T-helper 22 cell (primary cell): ENCODE measurements at places on chromosomes 12 and 14.

- DNase-seq, result no peak
Measured at GRCh38 chr12:108559007-108559655, 1.8 kb downstream of the SART3 start.

GRCh38 chr12:90010089-90010488 is 301.5 kb upstream of the ATP2B1 start:
- DNase-seq, result no peak

- DNase-seq, result no peak
Measured at GRCh38 chr14:32171469-32171868, 30.4 kb upstream of the RNU6-7 start.

DNA sequence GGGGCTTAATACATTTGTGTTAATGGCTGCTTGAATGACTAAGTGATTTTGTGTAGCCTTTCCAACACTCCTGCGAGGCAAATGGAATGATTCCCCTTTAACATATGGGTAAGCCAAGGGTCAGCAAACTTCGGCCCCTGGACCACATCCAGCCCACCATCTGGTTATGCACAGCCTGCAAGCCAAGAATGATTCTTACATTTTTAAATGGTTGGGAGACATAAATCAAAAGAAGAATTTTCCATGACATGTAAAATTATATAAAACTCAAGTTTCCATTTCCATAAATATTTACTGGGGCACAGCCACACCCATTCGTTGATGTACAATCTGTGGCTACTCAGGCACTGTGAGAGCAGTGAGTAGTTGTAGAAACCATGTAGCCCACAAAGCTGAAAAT is 9.0 kb downstream of the SLC8B1 start:
- DNase-seq, result no peak

- no peak for DNase-seq
Measured at GRCh38 chr12:91926848-91927247, 218.8 kb downstream of the BTG1 start.

DNA sequence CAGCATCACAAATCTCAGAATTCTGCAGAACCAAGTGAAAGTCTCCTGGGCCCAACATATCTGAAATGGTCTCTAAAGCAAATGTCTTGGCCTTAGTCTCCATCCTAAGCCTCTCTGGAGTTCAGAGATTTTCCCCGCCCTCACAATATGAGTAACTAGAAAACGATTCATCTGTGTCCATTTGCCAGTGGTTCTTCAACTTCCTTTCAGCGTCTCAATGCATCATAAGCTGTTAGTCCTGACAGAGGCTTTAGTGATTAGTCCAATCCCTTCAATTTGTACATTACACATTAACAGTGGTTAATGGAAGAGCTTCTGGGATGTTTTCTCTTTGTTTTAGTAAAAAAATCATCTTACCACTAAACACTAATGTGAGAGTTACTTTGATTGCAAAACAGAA is 17.4 kb downstream of the NPC2 start:
- no peak for DNase-seq

GRCh38 chr14:26088275-26088674 is 509.6 kb downstream of the NOVA1 start:
- DNase-seq, result no peak

DNA sequence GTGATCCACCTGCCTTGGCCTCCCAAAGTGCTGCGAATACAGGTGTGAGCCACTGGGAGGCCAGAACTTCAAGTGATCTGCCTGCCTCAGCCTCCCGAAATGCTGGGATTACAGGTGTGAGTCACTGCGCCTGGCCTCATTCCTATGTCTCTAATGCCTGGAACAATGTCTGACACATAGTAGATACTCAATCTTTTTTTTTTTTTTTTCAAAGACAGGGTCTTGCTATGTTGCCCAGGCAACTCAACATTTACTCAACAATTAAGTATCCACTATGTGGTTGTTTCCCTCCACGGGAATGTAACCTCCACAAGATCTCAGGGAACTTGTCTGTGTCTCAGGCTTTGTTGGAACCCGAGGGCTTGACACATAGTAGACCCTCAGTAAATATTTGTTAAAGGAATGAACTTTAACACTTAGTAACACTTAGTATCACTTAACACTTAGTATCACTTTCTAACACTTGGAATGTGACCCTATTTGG is 3.0 kb upstream of the TMEM120B start:
- DNase-seq, result no peak

GRCh38 chr12:54443446-54443845 is 24.4 kb upstream of the ITGA5 start:
- DNase-seq, result no peak

- DNase-seq, result no peak
Measured at GRCh38 chr12:57261428-57261865, 10.5 kb upstream of the STAC3 start.

DNA sequence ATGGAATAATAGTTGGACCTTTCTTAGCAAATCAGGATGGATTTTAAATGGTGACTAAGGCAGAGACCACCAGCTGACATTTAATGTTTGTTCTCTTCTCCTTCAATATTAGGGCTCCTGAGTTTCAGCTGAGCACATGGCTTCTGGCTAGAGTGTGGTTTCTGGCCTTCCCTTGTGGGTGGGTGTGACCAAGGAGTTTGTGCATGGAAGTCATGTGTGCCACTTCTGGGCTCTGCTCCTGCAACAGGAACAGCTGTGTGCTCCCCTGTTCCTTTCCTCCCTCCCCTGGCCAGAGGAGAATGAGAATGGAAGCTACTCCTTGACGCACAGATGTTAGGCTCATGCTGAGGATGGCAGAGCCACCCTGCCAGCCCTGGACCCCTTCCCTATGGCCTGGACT is 44.2 kb downstream of the CCDC175 start:
- DNase-seq, result no peak

- DNase-seq, result no peak
Measured at GRCh38 chr12:17992002-17992656, 97.9 kb downstream of the RERGL start.

DNA sequence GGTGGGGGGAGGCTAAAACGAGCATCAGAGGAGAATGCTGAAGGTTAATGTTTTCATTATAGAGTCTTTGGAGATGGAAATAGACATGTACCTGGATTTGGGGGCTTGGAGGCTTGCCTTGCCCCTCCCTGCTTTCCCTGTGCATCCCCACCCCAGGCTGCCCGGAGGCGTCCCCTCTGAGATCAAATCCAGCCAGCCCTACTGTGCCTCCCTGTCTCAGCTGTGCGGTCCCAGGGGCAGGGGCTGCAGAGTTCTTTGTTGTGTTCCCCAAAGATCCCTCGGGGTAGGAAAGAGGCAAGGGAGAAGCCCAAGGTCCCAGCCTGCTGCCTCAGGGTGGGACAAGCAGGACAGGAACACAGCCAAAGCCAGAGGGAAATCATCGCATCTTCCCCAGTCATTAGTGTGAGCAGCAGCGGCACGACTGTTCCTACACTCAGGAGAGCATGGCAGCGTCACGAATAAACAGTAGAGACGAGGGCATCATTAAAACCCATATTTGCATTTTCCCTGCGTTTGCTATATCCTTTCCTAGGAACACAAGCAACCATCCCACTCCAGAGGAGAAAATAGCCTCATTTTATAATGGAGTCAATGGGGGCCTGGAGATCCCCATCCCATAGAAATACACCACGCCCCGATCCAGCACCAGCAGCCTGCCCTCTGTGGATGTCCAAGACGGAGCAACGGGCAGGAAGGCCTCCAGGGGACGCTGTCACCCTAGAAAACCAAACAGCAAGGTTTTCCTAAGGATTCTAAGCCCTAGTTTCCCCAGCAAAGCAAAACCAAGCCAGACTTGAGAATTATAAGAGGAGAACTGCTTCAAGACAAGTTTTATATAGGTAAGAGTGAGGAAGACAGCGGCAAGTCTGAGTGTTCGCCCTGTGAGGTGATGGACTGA is 32.4 kb downstream of the ANO2 start:
- no peak for DNase-seq

GRCh38 chr14:29601616-29602015 is 326.0 kb downstream of the PRKD1 start:
- DNase-seq, result no peak

DNA sequence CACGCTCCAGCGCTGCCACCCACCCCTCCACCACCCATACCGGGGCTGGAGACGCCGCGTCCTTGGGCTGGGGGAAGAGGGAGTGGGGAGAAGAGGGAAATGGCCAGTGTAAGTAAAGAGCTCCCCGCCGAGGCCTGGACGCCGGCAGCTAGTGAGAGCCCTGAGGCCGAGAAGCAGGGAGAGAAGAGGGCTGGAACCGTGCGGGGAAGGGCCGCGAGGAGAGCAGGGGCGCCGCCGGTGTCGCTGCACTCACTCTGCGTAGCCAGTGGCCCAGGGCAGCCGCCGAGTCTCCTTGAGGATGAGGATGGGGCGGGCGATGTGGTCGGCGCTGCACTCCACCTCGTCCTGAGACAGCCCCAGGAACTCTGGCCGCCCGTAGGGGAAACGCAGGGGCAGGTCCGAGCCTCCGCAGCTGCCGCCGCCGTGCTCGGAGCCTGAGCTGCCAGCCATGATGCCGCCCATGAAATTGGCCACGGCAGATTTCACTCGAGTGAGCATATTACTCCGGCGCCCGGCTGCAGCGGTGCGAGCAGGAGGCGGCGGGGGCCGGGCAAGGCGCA is 631 bp downstream of the PPM1H start:
- DNase-seq, result no peak

DNA sequence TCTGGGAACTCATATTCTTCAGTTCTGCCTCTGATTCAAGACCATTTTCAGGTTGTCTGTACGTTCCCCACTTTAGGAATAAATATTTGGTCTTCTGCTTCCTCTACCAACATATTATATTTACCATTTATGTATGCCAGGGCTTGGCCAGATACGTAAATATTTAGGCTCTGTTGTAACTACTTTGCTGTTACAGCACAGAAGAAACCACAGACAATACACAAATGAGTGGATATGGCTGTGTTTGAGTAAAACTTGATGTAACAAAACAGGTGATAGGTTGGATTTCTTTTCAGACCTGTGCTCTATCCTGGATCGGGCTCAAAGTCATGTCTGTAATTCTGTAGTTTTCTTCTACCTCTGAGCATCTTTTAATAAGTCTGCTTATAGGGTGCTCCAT is 37.5 kb downstream of the RAP1B start:
- DNase-seq, result no peak

GRCh38 chr14:89164168-89165073 is 252.6 kb downstream of the FOXN3 start:
- no peak for DNase-seq

GRCh38 chr12:53151039-53151438 is 29.5 kb upstream of the ZNF740 start:
- DNase-seq, result no peak
